WTC11 (cell line): ENCODE measurements at places on chromosomes 2 and 18. TPM values are rescaled to one million over a fixed set of nuclear protein-coding genes. Genes with fewer than 3 reads are reported as not detected.

The FAM237A gene
- total RNA-seq: not detected in 3 replicates

The SERPINB3 gene
- total RNA-seq: 0.11 to 0.22 TPM in 2 of 3 replicates, not detected in the other

The TM4SF20 gene
- not detected in 3 replicates for total RNA-seq

- no peak overlapping the region for H3K4me3 ChIP-seq
- no peaks in the 10 kb centered on the region for H3K27me3 ChIP-seq
- peaks cover 28% of the 10 kb centered on the region for H3K36me3 ChIP-seq
- no peak for DNase-seq
Measured at GRCh38 chr2:102489646-102490045, 16.6 kb downstream of the SLC9A4 start.

DNA sequence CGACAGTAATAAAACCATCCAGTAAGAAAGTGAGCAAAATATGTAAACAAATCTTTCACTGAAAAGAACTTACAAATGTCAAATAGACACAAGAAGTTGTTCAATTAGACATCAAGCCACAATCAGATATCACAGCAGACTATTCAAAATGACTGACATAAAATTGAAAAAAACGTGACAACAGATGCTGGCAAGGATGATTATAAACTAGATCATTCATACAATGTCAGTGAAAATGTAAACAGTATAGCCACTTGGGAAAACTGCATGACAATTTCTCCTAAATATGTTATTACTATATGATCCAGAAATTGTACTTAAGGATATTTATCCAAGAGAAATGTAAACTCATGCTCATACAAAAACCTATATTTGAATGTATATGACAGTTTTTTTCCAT is 609.4 kb upstream of the CNTNAP5 start:
- no peaks in the 10 kb centered on the region; the same call in 1 of the 2 replicates for H3K27me3 ChIP-seq
- DNase-seq: no peak
- H3K4me1 ChIP-seq: peaks cover 8% of the 10 kb centered on the region
- H3K36me3 ChIP-seq: no peaks in the 10 kb centered on the region
- H3K4me3 ChIP-seq: no peak overlapping the region
